ENCODE measurements at places on chromosomes 7 and 10. TPM values are rescaled to one million over a fixed set of nuclear protein-coding genes. Genes with fewer than 3 reads are reported as not detected.

Gene UNCX
- total RNA-seq: not detected

Gene SAMD8
- total RNA-seq: 19.3 TPM

Gene PARP12
- 54.9 TPM for total RNA-seq

Gene SLC26A5
- total RNA-seq: not detected

Gene PLXDC2
- total RNA-seq: 2.4 TPM

Gene ZNF33A
- 13.0 TPM for total RNA-seq

Gene FXYD4
- total RNA-seq: not detected

Gene ANKRD30A
- not detected for total RNA-seq

Gene MSMB
- 0.27 TPM for total RNA-seq

Gene ATRNL1
- total RNA-seq: 0.47 TPM

Gene CYP3A4
- total RNA-seq: not detected

Gene BBIP1
- total RNA-seq: 25.8 TPM

Gene MBL2
- total RNA-seq: not detected

Gene ABCA13
- total RNA-seq: not detected

Gene SRRM3
- total RNA-seq: 0.45 TPM

Gene HOXA10
- 0.36 TPM for total RNA-seq

Gene ASB10
- total RNA-seq: not detected

Gene MYOZ1
- not detected for total RNA-seq

Gene ETV1
- 5.4 TPM for total RNA-seq

Gene PPP1R17
- total RNA-seq: not detected

Gene SMARCD3
- 4.1 TPM for total RNA-seq

Gene PARD3
- total RNA-seq: 32.9 TPM

Gene PTPRN2
- total RNA-seq: 0.85 TPM

Gene GNGT1
- total RNA-seq: not detected

Gene ADK
- 35.0 TPM for total RNA-seq

Gene OR2A1
- total RNA-seq: not detected

Gene EN2
- 0.09 TPM for total RNA-seq

Gene NACAD
- 0.18 TPM for total RNA-seq

Gene SPAM1
- not detected for total RNA-seq

Gene SKIDA1
- total RNA-seq: 0.36 TPM

Gene ZNF736
- 7.9 TPM for total RNA-seq

Gene CYP3A5
- not detected for total RNA-seq

Gene NEUROD6
- not detected for total RNA-seq

Gene OPALIN
- not detected for total RNA-seq

Gene PLXNA4
- total RNA-seq: 18.4 TPM

Gene TMEM270
- not detected for total RNA-seq

All from endothelial cell of coronary artery (primary cell).